T47D (cell line): ENCODE measurements at places on chromosomes 3 and 15.

GRCh38 chr15:66216806-66217205 is 36.7 kb downstream of the MEGF11 start:
- no peak for DNase-seq

- no peak for DNase-seq
These were observed 4.5 kb upstream of the PRKAR2A start for GRCh38 chr3:48852151-48852550.

- no peak for DNase-seq
These were observed 54.4 kb downstream of the GTF2E1 start for GRCh38 chr3:120796976-120797375.

- no peak for DNase-seq
These were observed 107.7 kb upstream of the RPL32 start for GRCh38 chr3:12948891-12949711.

- no peak for DNase-seq
These were observed 89.9 kb upstream of the DCBLD2 start for GRCh38 chr3:98991393-98991792.

- DNase-seq, result no peak
These were observed 15.0 kb upstream of the TBL1XR1 start for GRCh38 chr3:177212278-177212610.

DNA sequence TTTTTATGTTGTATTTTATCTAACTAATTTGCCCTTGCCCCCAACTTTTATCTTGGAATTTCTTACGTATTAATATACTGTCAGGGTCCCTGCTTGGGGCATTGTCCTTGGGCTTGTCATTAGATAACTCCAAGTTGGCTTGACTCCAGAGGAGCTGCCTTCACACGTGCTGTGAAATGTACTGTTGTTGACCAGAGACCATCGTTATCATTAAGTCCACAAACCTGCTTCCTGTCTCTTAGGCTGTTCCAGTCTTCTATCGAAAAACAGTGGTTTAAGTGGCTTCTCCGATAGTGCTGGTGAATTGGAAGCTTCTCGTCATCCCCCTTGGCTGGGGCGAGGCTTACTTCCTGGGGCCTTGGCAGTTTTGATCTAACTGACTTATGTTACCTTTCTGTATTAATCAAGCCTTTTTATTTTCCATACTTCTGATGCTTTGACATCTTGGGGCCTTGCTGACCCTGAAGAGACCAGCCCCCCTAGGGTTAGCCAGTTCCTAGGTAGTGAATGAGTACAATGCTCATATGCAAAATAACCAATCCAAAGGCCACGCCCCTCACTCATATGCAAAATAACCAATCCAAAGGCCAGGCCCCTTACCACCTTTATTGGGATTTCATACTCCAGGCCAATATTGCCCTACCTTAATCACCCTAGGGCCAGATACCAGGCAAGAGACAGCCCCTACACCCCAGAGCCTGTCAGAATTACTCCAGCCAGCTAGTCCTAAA is 164.5 kb downstream of the IGF1R start:
- no peak for DNase-seq

DNA sequence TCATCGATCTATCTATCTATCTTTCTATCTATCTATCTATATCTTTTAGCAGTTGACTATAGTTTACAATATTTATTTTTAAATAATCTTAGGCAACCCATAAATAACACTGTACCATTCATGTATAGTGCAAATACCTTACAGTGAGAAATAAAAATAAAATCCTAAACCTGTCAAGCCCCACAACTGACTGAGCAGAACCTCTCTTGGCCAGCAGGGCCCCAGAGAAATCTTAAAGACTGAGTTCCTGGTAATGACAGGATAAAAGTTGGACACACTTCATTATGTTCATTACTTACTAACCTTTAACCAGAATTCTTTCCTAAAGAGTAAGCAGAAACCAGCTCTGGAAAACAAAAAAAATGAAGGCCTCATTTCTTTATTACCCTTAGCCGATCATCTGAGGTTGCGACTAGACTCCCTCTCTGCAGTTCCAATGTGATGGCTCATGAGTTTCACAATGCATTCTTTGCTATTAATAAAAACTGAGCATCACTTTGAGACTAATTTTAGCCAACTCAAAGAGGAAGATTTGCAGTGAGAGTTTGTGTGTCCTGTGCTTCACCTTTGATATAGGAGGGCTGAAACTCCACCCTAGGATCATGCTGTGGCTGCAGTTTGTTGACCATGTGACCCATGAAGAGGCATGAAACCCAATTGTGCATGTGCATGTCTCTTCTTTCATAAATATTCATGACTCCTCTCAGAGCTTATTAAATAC is 1072.0 kb downstream of the NSUN3 start:
- DNase-seq, result no peak

- DNase-seq, result no peak
These were observed 9.5 kb downstream of the MAPK6 start for GRCh38 chr15:52028431-52029093.

GRCh38 chr3:49410846-49411534 is 786 bp downstream of the RHOA start:
- peak; percentile 35 for DNase-seq

GRCh38 chr3:65886391-65886790 is 152.3 kb downstream of the MAGI1 start:
- no peak for DNase-seq

- no peak for DNase-seq
These were observed 28.8 kb downstream of the RAB8B start for GRCh38 chr15:63218100-63218808.
